Left ventricle myocardium inferior (tissue), 1 donor: ENCODE measurements at places on chromosomes 11 and 22. TPM values are rescaled to one million over a fixed set of nuclear protein-coding genes. Genes with fewer than 3 reads are reported as not detected.

DNA sequence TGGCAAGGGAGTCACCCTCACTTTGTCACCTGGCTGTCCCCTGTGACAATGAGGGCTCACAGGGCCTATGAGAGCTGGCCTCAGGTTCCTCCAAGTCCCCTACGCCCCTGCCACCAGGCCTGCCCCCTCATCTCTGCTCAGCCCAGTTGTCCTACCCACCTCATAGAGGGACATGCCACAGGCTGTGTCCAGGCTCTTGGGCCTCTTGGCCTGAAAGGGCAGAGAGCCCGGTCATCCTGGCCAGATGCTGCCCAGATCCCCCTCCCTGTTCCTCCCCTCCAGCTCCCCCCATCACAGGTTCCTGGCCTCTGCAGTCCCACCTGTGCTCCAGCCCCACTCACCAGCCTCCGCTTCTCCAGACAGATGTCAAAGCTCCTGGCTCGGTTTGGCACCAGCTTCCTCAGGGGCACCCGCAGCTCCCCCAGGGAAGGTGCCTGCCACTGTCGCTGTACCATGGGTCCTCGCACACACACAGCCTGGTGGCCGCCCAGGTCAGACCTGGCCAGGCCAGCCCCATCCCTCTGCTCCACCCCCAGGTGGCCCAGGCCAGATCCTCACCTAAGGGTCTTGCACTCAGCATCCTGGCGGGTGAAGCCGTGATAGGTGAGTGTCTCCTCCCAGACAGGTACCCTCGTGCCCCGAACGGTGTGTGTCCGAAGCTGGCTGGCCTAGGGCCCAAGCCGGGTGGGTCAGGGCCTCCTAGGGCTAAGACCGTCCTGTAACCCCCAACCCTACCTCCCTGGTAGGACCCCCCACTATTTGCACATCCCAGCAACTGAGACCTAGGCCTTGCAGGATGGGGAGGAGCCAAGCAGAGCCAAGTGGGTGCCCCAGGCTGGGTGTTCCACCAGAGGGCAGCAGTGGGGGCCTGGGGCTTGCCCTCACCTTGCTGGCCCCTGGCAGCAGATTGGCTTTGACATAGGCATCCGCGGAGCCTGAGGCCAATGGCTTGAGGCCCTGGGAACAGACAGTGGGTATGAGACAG lies 8.3 kb downstream of the NDUFV1 start:
- DNase-seq: no peak

DNA sequence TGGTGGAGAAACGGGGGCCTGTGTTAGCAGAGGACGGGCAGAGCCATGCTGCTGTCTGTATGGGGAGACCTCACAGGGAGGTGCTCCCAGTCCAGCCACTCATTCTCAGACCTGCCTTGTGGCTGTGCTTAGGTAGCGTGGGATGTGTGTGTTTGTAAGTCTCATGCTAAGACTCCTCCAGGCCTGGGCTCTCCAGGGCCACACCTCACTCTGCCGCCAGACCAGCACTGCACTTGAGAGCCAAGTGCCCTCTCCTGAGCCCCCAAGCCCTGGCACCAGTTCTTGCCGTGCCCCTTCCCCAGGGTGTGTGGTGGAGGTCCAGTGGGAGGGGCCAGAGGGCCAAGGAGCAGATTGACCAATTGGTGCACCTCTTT lies 108.8 kb downstream of the BCR start:
- no peak for DNase-seq

- DNase-seq: no peak
These were observed 17.8 kb upstream of the CSNK1E start for GRCh38 chr22:38335077-38335476.

- DNase-seq: no peak
These were observed 42.6 kb upstream of the SMCO4 start for GRCh38 chr11:93585758-93586157.

GRCh38 chr11:8917157-8917825 lies 6.3 kb downstream of the AKIP1 start:
- DNase-seq: no peak

Gene MRGPRX4
- total RNA-seq: not detected

Gene C22orf42
- total RNA-seq: not detected

DNA sequence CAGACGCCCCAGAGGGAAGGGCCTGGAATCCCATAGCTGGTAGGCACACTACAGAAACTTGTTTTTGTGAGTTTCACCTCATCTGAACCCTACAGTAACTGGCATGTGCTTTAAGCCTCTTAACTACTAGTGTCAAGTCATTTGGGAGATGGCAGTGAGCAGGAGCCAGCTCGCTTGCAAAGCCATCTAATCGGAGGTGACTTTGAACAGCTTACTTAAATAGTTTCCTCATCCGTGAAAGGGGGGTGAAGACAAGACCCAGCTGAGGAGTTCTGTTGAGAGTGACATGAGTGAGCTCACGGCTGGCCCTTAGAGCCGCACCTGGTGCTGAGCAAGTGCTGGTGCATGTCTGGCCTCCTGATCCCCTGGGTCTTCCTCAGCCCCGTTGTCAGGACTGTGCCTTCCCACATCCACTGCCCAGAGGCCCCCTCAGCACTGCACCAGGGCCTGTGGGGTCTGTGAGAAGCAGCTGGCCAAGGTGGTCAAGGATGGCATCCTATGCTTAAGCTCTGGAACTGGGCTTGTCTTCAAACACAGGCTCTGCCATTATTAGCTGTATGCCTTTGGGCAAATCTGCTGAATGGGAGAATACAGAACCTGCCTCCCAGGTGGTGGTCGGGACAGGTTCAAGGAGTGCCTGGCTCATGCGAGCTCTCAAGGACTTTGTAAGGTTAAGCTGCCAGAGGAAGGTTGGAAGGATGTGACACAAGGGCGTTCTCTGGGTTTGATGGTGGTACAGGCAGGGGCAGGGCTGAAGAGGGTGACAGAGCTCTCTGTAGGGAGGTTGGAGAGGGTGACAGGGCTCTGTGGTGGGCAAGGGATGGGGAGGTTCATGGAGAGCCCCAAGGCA lies 27.3 kb downstream of the INCENP start:
- no peak for DNase-seq

GRCh38 chr11:95884376-95884775 lies 39.5 kb downstream of the MTMR2 start:
- no peak for DNase-seq
